ENCODE measurements at places on chromosomes 11 and 22.

- DNase-seq = no peak
These were observed 40.4 kb upstream of the WEE1 start for GRCh38 chr11:9533058-9533457.

DNA sequence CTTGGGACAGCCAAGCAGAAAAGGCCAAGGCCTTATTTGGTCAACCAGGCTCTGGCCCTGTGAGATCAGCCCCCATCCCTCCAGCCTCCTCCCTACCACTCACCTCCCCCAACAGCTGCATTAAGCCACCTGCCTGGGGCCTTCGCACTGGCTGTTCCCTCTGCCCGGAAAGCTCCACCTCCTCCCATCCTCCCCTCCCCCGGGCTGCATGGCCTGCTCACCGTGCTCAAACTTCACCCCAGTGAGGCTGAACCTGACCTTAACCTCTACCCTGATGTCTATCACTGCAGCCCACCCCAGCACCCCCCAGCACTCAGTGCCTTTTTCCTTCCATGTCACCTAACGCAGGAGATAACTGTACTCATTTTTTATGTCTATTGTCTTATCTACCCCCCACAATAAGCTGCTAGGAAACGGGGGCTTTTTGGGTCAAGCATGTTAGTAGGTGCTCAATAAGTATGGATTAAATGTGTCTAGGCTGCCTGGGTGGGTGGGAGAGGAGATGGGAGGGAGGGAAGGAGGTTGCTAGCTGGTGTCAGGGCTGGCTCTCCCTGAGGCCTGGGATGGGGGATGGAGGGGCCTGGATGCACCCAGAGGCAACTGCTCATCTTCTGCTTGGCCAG, 912 bp downstream of the PTPRCAP start:
- DNase-seq = no peak

DNA sequence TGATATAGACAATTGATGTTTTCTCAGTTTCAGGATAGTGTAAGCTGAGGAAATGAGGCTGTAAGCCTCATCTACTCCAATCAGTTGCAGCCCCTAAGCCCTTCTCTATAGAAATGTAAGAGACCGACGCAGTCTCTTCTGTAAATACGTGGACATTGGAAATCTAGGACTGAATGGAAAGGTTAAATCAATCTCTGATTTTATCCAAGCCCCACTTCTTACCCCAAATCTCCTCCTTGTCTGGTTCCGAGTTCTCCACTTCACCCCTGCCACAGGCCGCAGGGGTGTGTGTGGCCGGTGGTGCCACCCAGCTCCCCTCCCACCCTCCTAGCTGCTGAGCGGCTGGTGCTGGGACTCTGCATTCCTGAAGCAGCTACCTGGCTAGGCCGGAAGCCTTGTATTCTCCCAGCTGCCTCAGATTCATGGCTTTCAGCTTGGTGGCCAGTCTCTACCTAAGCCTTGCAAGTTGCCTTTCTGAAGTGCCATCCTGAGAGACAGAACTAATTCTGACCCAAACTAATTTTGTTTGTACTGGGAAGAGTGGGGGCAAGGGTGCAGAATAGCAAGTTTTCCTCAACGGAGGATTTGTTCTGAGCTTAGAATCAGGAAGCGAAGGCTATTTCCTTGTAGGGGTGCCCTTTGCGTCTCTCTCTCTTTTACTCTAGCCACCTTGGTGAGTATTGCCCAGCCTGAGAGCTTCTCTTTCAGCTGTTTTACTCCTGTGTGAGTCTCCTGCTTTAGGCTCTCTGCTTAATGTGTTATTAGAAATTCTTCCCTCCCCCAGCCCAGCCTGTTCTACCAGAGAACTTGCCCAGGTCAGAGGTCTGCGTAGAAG, 749 bp downstream of the VWA5A start:
- no peak for DNase-seq

- DNase-seq = no peak
These were observed 504.4 kb downstream of the MN1 start for GRCh38 chr22:27297125-27297524.

DNA sequence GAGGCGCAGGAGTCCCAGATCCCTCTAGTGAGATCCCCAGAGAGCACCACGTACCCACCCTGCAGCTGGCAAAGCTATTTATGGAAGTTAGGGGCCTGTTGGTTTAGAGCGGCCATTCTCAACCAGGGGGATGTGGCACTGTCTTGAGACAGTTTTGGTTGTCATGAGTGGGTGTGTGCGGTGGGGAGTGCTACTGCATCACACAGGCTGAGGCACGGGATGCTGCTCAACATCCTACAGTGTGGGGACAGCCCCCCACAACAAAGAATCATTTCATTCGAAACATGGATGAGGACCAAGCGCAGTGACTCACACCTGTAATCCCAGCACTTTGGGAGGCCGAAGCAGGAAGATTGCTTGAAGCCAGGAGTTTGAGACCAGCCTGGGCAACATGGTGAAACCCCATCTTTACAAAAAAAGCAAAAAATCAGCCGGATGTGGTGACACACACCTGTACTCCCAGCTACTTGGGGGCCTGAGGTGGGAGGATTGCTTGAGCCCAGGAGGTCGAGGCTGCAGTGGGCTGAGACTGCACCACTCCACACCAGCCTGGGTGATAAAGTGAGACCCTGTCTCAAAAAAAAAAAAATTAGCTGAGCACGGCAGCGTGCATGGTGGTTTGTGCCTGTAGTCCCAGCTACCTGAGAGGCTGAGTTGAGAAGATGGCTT, 28.2 kb downstream of the GGT5 start:
- no peak for DNase-seq

GRCh38 chr22:50016308-50016987, 3.9 kb upstream of the IL17REL start:
- DNase-seq = no peak

GRCh38 chr11:108872781-108873291, 208.0 kb downstream of the DDX10 start:
- DNase-seq = no peak

- DNase-seq = no peak
These were observed 368.5 kb downstream of the INSC start for GRCh38 chr11:15483205-15483604.

GRCh38 chr11:121587182-121587581, 134.4 kb upstream of the SORL1-AS1 start:
- DNase-seq = no peak

GRCh38 chr11:3614742-3615171, 27.0 kb downstream of the ART5 start:
- no peak for DNase-seq

GRCh38 chr11:1072116-1072820, 2.4 kb upstream of the MUC2 start:
- DNase-seq = no peak

Data from cortex of kidney (tissue), 1 donor.